ENCODE measurements at places on chromosomes 1 and 21.

GRCh38 chr1:167708940-167709389 lies 12.8 kb upstream of the MPZL1 start:
- DNase-seq: no peak

GRCh38 chr21:33309778-33310177 lies 15.0 kb upstream of the IFNAR1 start:
- no peak for DNase-seq

DNA sequence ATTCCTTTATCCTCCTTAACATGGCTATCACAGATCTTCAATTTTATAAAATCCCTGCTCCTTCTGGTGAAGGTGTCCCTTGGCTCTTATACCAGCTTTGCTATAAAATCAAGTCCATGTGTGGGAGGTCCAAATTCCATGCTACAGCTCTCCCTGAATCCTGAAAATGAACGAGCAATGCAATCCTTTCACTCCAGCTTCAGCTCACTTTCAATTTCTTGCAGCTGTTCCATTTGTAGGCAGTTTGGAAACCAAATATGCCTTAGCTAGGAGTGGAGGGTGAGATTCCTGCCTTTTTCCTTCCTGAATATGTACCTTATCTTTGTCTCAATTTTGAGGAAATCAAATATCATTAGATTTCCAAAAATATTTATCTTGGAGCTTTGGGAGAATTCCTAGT lies 402.6 kb downstream of the TTLL7 start:
- no peak for DNase-seq

DNA sequence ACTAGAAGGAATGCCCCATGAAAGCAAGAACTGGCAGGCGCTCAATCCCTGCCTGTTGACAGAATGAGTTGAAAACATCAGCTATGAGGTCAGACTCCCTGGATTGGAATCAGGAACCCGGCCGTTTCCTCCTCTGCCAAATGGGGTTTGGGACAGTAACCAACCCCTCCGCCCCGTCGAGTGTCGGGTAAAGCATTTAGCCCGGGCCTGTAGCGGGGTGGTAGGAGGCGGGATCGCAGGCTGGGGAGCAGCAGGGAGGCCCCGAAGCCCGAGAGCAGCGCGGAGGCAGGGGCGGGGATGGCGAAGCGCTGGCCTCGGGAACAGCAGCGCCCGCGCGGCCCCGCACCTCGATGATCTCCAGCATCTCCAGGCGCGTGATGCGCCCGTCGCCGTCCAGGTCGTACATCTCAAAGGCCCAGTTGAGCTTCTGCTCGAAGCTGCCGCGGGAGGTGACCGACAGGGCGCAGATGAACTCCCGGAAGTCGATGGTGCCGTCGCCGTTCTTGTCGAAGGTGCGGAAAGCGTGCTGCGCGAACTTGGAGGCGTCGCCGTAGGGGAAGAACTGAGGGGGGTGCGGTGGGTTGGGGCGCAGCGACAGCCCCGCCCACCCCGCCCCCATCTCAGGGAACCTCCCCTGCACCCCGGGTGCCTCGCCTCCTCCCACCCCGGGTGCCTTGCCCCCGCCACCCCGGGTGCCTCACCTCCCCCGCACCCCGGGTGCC lies 7.5 kb downstream of the HPCAL4 start:
- DNase-seq: no peak

DNA sequence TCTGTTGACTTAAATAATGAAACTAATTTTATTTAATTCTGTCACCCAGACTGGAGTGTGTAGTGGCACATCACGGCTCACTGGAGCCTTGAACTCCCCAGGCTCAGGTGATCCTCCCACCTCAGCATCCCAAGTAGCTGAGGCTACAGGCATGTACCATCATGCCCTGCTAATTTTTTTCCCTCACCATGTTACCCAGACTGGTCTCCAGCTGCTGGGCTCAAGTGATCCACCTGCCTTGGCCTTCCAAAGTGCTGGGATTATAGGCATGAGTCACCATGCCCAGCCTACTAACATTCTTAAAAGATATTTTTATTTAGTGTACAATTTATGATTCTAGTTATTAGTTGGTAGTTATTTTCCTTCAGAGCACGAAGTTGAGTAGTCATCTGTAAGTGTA lies 49.5 kb downstream of the NRDC start:
- DNase-seq: no peak

- DNase-seq: no peak
These were observed 45.2 kb upstream of the C1orf198 start for GRCh38 chr1:230913496-230913895.

DNA sequence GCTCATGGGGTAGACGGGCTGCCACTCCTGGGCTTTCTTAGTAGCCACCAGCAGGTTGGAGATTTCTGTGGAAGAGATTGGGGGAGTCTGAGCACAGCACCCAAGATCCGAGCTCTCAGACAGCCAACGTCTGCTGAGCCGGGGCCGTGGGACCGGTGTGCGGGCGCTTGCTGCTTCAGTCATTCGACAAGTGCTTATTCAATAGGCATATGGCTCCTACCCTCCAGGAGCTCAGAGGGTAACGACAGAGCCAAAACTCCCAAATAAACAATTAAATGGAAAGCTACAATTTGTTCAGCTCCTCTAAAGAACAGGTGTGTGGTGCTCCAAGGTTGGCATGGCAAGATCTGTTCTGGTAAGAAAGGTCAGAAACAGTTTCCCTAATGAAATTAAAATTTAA lies 106.0 kb downstream of the RAVER2 start:
- DNase-seq: no peak
